Thymus (tissue), 14 donors: ENCODE measurements at places on chromosomes 7 and 10. TPM values are rescaled to one million over a fixed set of nuclear protein-coding genes. Genes with fewer than 3 reads are reported as not detected.

The HECW1 gene
- total RNA-seq = 0.05 TPM

The TRIL gene
- 0.99 TPM for total RNA-seq

The TMEM270 gene
- total RNA-seq = 0.09 TPM

The IFIT1B gene
- 0.38 TPM for total RNA-seq

The NKX2-3 gene
- 0.05 TPM for total RNA-seq

The NPM3 gene
- 50.6 TPM for total RNA-seq

The SVOPL gene
- 1.7 TPM for total RNA-seq

The CTAGE15 gene
- total RNA-seq = 0.24 TPM

The SPDYE2B gene
- not detected for total RNA-seq

The EVX1 gene
- not detected for total RNA-seq

The UBTD1 gene
- 2.5 TPM for total RNA-seq

The SH2D4B gene
- 0.09 TPM for total RNA-seq

The ZPBP gene
- total RNA-seq = 0.14 TPM

The TDRD1 gene
- total RNA-seq = 0.52 TPM

The RAB18 gene
- 64.8 TPM for total RNA-seq

The TSPAN14 gene
- 16.6 TPM for total RNA-seq

The PPP1R3C gene
- 1.2 TPM for total RNA-seq

The SFTPD gene
- total RNA-seq = 0.47 TPM

The STARD3NL gene
- 34.0 TPM for total RNA-seq

The TBX20 gene
- total RNA-seq = 0.09 TPM

The FAM171A1 gene
- 5.4 TPM for total RNA-seq

The TAS2R4 gene
- total RNA-seq = 0.38 TPM

The NXPH1 gene
- total RNA-seq = 0.05 TPM

The HMX2 gene
- 0.05 TPM for total RNA-seq

The MYO3A gene
- total RNA-seq = 3.0 TPM

The FRMD4A gene
- 16.2 TPM for total RNA-seq

The MMS19 gene
- total RNA-seq = 58.4 TPM

The NPC1L1 gene
- under 0.01 TPM for total RNA-seq

The TRPV6 gene
- 0.24 TPM for total RNA-seq

The TMEM176B gene
- 23.4 TPM for total RNA-seq

The SFRP4 gene
- 0.80 TPM for total RNA-seq

The TUBAL3 gene
- total RNA-seq = 1.3 TPM

The FKBP6 gene
- 0.19 TPM for total RNA-seq

The NODAL gene
- 0.28 TPM for total RNA-seq

The EGR2 gene
- 6.6 TPM for total RNA-seq
